ENCODE measurements at places on chromosomes 1 and 21.

DNA sequence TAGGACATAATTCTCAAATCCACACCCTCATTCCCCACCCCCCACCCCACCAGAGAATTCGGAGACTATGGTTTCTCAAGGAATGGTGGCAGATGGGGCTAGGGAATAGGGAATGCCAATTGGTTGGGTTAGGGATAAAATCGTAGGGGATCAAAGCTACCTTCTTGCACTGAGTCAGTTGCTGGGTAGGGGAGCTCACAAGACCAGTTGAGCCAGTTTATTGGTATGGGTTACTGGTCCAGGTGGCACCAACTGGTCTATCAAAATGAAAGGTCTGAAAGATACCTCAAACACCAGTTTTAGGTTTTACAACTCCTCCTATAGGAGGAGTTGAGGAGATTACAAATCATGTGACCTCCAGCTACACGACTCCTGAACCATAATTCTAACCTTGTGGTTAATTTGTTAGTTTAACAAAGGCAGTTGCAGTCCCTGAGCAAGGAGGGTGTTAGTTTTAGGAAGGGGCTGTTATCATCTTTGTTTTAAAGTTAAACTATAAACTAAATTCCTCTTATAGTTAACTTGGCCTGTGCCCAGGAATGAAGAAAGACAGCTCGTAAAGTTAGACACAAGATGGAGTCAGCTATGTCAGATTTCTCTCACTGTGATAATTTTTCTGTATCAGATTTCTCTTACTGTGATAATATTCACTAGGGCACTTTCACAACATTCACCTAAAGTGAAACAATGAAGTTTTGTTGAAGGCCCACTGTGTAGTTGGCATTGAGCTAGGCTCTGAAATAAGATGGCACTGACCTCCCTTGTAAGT lies 2.5 kb downstream of the SHISAL2A start:
- DNase-seq, result no peak

GRCh38 chr1:55346586-55346985 lies 131.4 kb upstream of the USP24 start:
- no peak for DNase-seq

DNA sequence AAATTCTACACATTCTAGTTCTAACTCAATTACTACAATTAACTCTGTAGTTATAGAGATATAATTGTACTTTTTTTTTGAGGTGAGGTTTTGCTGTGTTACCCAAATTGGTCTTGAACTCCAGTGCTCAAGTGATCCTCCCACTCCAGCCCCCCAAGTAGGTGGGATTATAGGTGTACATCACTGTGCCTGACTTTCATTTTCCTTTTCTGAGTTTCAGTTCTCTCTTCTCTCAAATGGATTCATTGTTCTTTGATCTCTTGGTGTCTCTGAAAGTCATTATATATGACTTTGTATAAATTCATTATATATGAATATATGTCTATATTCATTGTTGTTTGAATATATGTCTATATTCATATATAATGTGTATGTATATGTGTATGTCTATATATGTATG lies 74.0 kb upstream of the GALNT2 start:
- DNase-seq, result no peak

GRCh38 chr1:164702216-164702615 lies 143.2 kb downstream of the PBX1 start:
- DNase-seq, result no peak

GRCh38 chr1:30242168-30242567 lies 481.2 kb downstream of the MATN1 start:
- DNase-seq, result no peak

- no peak for DNase-seq
Observed at GRCh38 chr1:35097224-35097623, 18.0 kb downstream of the ZMYM1 start.

GRCh38 chr1:218711001-218711400 lies 365.9 kb downstream of the TGFB2 start:
- no peak for DNase-seq

- DNase-seq, result no peak
Observed at GRCh38 chr1:221451741-221452140, 290.1 kb downstream of the DUSP10 start.

Measured in LoVo (cell line).